ENCODE measurements at places on chromosomes 3 and 15.

DNA sequence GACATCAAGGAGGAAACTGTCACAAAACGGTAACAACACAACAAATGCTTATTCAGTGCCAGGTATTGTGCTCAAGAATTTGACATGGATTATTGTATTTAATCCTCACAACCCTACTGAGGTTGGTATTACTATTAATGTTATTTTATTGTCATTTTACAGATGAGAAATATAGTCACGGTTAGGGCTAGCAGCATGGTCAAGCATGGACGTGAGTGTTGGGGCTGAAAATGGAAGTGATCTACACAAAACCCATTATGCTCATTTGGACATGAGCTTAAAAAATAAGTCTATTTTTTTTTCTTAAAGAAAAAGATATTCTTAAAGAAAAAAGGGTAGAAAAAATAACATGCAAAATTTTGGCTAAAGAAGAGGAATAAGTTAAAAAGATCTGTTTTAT, 141.3 kb upstream of the SOX2 start:
- DNase-seq = no peak

GRCh38 chr3:191378142-191378812, 48.0 kb upstream of the UTS2B start:
- no peak for DNase-seq

- DNase-seq = peak; percentile 37
Measured at GRCh38 chr15:65666257-65666656, 44.5 kb downstream of the SLC24A1 start.

DNA sequence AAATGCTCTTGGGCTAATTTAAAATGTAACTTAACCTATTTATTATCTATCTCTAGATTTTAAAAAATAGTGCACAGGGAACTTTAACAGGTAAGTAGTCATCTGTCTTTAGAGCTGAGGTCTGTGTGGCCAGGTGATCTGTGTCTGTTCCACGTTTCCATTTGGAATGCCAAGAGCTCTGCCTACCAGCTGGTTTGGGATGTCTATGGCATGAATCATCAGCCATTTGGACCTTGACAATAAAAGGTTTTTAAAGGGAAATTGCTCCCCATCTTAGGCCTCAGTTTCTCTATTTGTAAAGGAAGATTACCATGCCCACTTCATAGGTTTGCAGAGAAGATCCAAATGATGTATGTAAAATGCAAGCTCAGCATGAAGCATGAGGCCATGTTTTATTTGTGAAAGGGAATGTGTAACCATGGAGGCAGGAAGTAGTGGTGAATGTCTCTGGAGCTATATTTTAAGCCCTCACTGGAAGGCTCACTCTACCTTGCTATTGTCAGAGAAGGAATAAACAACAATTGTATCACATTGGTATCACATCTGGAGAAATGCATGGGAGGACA, 548.1 kb upstream of the LMCD1 start:
- DNase-seq = no peak

DNA sequence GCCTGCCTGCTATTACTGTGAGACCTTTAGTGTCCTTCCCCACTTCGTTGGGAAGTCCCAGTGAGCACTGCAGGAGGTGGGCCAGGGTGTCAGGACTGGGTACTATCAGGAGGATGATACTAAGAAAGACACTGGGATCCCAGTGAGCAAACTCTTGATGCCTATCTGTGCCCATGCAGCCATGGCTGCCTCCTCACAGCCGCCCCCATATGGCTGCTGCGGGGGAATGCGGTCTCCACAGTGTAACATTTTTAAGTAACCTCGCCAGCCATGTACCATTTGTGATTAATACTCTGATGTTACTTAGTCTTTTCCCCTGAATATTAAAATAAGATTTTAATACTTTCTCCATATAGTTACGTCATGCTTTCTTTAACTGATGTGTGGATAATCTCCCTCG, 312.2 kb downstream of the RYR3 start:
- no peak for DNase-seq

DNA sequence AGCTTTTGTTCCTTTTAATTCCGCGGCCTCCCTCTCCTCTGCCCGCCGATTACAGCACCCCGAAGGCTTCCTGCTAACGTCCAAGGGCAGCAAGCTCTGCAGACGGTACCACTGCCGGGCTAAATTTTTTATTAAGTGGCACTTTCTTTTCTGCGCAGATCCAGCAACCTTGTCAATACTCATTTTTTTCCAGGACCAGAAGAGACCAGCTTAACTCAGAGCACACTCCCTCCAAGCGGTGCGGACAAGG, 542 bp upstream of the MEIS2 start:
- DNase-seq = no peak

DNA sequence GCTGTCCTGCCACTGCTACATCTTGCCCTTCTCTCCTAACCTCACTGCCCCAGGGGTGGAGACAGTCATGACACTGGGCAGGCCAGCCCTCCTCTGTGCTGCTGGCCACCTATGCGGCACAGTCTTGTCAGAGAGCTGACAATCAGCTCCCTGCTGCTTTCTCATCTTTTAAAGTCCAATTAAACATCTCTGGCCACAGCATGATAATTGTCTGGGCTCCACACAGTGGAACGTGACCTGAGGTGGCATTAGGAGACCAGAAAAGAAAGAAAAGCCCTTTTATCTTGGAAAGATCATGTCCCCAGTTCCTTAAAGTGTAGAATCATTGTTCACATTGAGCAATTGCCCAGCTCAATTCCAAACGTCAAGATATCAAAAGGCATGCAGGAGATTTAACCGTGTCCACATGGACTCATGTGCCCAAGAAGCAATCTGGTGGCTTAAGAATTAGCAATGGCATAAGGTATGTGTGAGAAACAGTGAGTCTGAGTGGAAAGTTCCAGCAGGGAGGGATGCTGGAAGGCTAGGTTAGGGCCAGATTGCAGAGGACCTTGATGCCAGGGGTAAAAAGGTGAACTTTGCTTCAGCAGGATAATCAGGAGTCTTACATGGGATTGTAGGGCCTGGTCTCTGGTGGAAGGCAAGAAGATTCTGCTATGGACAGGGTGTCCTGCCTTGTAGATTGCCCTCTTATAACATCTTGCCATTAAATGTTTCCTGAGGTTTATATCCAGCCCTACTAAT, 15.3 kb upstream of the CACNA1D start:
- DNase-seq = peak; percentile 66

GRCh38 chr3:150146991-150147761, 176.5 kb upstream of the PFN2 start:
- DNase-seq = peak; percentile 68

DNA sequence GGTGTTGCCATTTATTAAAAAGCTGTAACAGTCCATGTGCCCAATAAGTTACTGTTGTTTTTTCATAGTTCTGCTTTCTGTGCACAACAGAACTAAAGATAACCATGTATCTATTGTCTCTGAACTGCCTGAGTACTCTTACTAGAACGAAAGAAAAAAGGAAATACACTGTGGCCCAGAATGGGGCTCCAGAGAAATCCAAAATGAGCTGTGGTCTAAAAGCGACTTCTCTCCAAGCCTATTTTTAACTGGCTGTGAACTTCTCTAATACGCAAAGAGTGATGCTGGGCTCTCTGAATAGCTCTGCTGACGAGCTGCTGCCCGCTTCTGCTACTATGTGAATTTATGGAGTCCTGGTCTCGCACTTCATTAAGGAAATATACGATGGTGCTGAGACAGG, 56.2 kb upstream of the LPP start:
- no peak for DNase-seq

DNA sequence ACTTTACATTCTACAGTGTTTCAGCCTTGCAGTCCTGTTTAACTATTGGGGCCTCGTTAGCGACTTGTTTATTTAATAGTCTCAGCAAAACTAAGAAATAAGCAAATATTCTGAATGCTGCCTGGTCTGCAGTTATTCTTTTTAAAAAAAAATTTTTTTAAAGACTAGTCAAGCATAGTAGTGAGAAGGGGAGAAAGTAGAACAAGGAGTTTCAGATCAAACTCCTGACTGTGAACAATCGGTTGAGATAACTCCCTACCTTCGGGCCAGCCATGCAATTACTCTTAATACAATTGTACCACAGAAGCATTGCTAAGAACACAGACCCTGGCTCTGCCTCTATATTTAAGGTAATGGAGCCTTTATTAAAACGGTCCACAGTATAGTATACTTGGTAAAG, 5.8 kb upstream of the DUT start:
- no peak for DNase-seq

DNA sequence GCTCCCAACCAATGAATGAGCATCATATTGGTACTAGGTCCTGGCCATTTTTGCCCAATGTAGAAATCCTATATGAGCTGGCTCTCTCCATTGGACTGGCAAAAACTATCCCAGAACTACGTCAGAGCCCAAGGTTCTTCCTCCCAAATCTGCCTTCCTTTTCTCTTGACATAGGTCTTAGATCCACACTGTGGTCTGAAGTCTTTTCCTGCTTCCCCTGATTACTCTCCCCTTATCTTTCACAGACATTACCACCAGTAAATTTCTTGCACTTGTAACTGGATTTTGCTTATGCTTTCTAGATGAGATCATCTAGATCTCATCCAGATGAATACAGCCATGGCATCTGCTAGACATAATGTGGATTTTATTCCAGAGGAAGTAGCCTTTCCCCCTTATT, 141.2 kb upstream of the GADL1 start:
- DNase-seq = no peak

DNA sequence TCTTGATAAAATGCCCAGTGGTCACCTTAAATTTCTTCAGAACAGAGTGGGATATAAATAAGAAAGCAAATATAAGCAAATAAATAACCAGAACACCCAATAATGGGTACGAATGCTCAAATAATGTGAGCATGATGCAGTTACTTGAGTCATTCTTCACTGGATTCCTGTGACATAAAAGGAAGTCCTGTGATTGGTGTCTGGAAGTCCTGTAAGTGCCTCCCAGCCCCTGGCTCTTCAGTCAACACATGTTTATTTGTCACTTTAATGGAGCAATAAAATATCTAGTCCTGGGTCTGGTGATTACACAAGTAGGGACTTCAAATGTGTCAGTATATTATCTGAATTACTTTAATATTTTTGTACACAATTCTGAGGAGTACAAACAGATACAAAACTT, 30.4 kb downstream of the TMEM212 start:
- DNase-seq = no peak

GRCh38 chr15:89888214-89888804, 5.5 kb downstream of the AP3S2 start:
- no peak for DNase-seq

GRCh38 chr15:31304751-31305365, 21.8 kb upstream of the KLF13 start:
- peak; percentile 78 for DNase-seq

GRCh38 chr3:175270866-175271265, 411.7 kb downstream of the NAALADL2 start:
- DNase-seq = no peak

GRCh38 chr3:161208931-161209330, 12.2 kb upstream of the NMD3 start:
- no peak for DNase-seq

- DNase-seq = no peak
Measured at GRCh38 chr3:128353991-128354687, 112.6 kb downstream of the DNAJB8 start.

GRCh38 chr3:189771842-189772450, 140.8 kb downstream of the TP63 start:
- no peak for DNase-seq

GRCh38 chr3:47410417-47410720, 29.5 kb downstream of the PTPN23 start:
- DNase-seq = no peak

DNA sequence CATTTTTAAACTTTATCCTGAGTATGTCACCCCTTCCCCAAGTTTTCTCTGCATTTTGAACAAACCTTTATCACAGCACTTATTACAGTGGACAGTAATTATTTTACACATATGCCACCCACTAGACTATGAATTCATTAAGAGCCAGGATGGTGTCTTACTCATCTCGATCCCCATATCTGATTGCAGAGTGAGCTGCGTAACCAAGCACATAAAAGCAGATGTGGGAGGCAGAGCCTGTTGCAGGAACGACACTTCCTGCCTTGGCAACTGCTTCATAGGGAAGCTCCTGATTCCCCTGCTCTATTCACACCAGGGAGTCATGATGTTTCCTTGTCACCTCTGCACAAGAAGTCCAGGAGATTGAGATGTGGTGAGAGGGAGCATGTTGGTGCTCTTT, 91.1 kb downstream of the MINAR1 start:
- DNase-seq = peak; percentile 82

DNA sequence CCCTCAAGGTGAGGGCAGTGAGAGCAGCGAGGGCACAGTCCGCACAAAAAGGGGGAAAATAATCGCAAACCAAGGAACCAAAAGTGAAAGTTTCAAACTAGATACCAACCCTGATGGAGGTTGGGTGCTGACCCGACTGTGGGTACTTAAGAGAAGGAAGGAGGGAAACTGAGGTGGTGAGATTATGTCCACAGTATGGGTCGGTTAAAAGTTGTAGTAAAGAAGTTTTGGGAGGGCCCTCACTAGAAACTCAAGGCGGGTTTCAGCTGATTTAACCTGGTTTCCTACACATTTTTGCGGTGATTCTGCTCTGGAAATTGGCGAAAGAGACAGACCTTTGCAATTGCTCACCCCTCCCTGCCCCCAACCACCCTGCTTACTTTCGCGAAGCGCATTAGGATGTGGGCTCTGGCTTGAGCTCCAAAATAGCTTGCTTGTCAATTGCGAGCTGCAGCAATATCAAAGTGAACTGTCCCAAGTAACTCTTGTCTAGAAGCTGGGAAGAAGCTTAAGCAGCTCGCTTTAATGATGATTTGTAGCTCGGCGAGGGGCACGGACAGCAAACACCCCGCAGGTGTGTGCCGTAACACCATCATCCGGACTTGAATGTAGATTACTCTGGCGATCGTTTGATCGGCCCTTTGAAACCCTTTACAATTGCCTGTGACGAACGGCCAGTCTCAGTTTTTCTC, 15.8 kb downstream of the SOX2 start:
- no peak for DNase-seq

- no peak for DNase-seq
Measured at GRCh38 chr3:197331131-197331530, 32.7 kb upstream of the DLG1 start.

GRCh38 chr3:72223116-72223515, 438.2 kb upstream of the PROK2 start:
- DNase-seq = no peak

- DNase-seq = no peak
Measured at GRCh38 chr3:138407236-138407907, 27.0 kb upstream of the ESYT3 start.

GRCh38 chr15:52800828-52801747, 11.0 kb upstream of the ONECUT1 start:
- DNase-seq = no peak

DNA sequence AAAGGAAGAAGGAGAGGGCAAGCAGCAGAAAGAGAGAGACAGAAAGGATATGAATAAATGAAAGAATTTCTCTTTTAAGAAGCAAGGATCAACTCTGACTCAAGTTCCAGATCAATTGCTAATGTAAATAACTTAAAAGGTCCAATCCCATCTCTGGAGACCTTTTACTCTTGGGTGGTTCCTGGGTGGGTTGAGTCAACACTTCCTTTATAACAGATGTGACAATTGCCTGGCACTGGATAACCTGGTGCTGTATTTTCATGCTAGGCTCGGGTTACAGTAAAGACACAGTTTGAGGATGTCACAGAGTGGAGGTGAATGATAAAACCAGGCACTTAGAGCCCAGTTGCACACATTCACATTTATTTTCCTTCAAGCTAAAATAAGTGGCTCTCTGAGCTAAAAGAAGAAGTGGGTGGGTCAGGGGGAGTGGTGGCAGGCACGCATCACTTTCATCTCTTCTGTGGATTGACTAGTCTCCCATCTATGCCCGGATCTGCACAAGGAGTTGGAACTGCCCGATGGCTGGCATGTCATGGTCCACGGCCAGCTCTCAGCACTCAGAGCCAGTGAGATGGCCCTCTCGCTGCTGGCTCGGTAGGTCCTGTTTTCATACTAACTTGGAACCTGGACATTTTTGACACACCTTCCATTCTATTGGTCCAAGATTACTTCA, 465.8 kb downstream of the FOXP1 start:
- DNase-seq = no peak

Data from esophagus muscularis mucosa (tissue), 4 donors.